Hematopoietic multipotent progenitor cell treated with erythropoietin and hydrocortisone succinate and interleukin-3 and kit ligand, for 17 days (in vitro differentiated cells): ENCODE measurements at places on chromosomes 3 and 15.

DNA sequence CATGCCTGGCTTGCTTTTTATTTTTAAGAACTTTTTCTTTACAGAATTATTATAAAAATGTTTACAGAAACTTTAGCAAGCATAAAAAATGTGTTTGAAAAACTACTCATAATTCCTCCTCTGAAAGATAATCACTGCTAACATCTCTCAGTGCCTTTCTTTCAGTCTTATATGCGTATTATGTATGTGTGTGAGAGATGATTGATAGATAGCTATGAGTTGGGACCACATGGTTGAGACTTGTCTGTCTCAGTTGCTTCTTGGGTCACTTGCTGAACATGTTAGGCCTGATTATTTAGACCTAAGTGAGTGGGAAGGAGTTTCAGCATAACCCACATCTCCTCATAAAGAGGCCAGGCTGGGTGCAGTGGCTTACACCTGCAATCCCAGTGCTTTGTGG is 11.1 kb downstream of the MAP6D1 start:
- no peak for DNase-seq

DNA sequence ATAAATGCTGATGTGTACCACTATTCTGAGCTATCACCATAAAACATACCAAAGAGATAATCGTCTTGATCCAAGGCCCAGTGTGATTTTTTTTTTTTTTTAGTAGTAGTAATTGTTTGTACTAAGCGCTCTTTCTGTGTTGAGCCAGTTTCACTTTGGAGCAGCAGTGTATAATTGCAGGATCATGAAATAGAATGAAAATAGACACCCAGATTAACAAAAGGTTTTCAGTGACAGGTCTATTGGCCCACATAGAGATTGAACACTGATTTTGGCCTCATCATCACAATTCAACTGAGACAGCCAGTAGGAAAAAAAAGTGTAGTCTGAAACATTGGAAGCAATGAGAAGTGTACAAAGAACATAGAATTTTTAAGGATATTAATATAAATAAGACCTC is 749.8 kb downstream of the NAALADL2 start:
- no peak for DNase-seq

DNA sequence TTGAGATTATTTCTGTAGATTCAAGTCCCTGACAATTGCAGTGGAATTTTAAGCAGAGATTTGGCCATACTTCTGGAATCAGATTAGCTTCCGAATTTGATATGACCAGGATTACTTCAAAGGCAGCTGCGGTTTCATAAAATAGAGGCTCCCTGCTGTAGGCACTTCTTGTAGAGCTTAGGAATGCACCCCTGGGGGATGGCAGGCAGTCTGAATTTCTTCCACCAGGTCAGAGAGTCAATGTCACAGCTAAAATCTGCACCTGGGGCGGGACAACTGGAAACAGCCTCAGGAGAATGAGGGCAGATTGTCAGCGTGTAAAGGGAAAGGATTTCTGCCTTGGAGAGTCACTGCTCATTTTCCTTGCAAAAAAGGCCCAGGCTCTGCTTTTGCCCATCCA is 182.6 kb downstream of the ARRDC4 start:
- no peak for DNase-seq

- no peak for DNase-seq
Observed at GRCh38 chr3:185585518-185585858, 607 bp upstream of the SENP2 start.

- DNase-seq, result no peak
Observed at GRCh38 chr3:164004205-164004604, 1074.1 kb downstream of the SI start.

DNA sequence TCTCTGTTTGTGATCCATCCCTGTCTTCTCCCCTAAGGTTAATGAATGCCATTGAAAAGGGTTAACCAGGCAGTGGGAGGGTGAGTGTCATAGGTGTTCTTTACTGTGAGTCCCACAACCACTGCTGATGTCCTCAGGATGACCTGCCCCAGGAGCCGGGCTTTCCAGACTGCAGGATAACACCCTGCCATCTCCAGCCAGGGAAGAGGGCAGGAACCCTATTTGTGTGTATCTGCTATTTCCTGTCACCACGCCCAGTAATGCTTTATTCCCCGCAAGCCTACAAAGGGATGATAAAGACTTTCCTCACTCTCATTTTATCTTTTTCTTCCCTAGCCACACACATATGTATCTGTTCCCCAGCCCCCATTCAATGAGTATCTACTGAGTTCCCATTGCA is 15.6 kb upstream of the CTXND1 start:
- no peak for DNase-seq

- DNase-seq, result no peak
Observed at GRCh38 chr3:73530022-73530396, 94.7 kb downstream of the PDZRN3 start.

DNA sequence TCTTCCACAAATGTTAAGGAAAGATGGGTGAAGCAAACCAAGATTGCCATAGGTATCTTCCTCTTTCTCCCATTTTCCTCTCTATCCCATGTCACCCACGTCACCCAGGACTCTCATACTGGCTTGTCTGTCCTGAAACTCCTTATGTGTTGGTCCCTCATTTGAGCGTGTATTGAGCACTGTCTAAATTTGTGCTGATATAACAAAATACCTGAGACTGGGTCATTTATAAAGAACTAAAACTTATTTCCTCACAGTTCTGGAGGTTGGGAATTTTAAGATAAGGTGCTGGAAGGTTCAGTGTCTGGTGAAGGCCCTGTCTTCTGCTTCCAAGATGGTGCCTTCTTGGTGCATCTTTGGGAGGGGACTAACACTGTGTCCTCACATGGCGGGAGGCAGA is 186.9 kb upstream of the SLC24A5 start:
- DNase-seq, result no peak

- no peak for DNase-seq
Observed at GRCh38 chr3:70250492-70250891, 61.9 kb downstream of the MDFIC2 start.

GRCh38 chr3:150286390-150287147 is 121.5 kb upstream of the TSC22D2 start:
- peak; percentile 37 for DNase-seq

- DNase-seq, result no peak
Observed at GRCh38 chr3:152299249-152299976, 30.7 kb downstream of the MBNL1 start.

DNA sequence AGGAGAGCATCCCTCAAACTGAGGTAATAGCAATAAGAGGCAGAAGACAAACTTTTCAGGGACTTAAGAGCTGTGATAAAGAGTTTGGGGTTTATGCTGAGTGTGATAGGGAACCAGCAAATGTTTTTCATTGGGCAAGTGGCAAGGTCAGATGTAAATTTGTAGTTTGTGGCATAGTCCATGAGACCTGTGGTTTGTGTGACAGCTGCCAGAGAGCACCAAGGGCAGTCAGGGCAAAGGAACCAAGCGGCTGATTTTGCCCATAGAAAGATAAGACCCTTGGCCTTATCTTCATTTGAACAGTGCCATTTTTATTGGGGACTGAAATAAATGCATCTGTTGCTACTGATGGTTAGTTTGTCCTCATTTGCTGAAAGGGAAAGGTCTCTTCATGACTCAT is 220.3 kb downstream of the LRRN1 start:
- no peak for DNase-seq

- peak; percentile 60 for DNase-seq
Observed at GRCh38 chr15:48855501-48856440, 22.2 kb upstream of the EID1 start.

- DNase-seq, result peak; percentile 78
Observed at GRCh38 chr3:52455283-52456168, at the start of gene NISCH. Gene NISCH (plus strand): TSS chr3:52455604. CDS start chr3:52455642, 38 bp downstream.

GRCh38 chr3:160671231-160671630 is 5.7 kb upstream of the ARL14 start:
- no peak for DNase-seq

DNA sequence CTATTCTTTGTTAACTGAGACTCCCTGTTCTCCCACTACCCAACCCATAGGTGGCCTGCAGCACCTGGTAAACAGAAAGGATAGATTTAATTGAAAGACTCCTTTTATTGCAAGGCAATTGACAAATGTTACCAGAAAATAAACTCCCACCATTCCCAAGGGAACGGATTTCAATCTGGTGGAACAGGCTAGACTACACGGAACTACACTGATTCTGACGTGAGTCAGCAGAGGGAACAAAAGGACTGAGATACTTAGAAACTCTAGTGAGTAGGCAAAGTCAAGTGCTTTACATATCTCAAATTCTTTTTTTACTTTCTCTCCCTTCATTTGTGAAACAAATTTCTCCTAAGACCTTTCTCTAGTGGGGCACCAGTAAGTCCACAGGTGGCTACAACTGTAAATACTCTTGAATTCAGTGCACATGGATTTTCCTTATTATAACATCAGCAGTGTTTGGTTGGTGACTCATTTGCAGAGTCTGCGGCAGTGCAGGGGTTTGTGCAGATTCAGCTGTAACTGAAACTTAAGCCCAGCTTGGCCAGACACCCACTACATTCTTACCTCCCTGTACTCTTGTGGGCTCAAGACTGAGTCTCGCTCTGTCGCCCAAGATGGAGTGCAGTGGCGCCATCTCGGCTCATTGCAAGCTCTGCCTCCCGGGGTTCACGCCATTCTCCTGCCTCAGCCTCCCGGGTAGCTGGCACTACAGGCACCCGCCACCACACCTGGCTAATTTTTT is 34.3 kb upstream of the PLSCR2 start:
- DNase-seq, result no peak

DNA sequence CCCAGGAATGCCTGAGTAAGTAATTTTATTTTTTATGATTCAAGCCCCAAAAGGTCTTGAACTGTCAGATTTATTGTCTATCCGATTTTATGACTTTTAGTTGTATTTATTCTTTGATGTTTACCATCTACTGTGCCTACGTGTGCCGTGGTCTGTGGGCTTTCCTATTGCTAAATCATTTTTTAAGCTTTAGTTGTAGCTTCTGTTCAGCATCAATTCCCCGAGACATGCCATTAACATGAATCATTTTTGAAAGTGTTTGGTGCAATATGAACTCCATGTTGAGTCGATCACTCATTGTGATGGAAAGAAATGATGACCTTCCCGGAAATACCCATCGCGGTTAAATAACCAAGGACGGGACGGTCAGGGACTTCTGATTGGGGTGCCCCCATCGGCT is 268.7 kb upstream of the THRB start:
- no peak for DNase-seq

DNA sequence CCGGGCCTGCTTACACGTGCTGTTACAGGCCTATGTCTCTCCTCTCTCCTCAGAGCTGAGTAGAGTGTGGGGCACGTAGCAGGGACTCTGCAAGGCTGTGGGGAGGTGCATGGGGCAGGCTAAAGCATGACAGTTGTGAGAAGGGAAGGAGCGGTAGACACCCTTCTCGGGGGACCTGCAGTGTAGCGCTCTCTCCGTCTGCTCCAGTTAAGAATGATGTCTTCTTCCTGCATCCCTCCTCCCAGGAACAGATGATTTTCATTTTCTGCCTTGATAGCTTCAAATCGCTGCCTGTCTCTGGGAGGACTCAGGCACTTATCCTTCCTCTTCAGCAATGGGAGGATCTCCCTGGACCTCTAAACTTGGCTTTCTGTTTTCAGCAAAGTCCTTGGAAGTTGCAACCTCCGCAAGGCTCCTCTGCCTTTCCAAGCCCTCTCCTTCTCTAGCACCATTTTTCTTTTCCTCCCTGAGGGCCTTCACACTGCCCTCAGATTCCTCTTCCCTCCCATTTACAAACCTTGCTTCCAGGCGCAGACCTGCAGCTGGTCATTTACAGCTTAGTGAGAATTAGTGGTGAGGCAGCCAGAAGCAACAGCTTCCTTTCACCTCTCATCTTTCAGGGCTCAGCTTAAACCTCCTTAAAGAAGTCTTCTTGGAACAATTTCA is 23.4 kb upstream of the TLE3 start:
- no peak for DNase-seq

DNA sequence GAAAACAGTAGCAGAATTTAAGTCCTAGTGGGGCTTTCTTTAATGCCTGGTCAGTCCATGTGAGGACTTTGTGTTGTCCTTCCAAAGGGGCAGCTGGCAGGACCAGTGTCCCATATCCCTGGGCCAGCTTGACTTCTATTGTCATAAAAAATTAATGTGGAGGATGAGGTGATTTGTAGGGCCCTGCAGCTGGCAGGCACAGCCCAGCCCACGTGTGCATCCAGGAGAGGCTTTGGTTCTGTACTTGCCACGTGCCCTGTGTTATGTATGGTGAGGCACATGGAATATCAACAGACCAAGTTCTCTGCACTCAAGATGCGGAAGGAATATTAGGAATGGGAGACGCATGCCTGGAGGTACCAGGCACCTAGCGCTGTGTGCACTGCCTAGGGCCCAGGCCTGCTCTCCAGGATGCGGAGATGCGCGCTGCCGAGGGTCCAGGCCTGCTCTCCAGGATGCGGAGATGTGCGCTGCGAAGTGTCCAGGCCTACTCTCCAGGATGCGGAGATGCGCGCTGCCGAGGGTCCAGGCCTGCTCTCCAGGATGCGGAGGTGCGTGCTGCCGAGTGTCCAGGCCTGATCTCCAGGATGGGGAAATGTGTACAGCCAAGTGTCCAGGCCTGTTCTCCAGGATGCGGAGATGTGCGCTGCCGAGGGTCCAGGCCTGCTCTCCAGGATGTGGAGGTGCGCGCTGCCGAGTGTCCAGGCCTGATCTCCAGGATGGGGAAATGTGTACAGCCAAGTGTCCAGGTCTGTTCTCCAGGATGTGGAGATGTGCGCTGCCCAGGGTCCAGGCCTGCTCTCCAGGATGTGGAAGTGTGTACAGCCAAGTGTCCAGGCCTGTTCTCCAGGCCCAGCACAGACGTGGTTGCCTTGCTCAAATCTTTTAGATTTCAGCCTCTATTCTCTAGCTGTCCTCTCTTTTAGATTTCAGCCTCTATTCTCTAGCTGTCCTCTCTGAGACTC is 183.3 kb upstream of the ROPN1 start:
- no peak for DNase-seq

DNA sequence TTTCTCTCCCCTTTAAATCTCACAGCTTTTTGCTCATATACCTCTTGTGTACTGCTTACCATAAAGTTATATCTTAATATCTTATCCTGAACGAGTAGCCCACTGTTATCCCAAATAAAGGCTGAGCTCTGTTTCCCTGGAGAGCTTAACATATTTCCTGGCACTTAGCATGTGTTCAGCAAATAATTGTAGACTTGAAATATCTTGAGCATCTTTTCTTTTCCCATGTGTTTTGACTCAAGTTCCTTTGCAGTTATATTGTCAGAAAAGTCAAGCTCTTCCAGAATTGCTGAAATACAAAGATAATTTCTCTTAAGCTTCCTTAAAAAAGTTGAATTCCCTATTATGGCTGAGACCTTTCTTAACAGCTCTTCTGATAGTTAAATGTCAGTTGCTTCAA is 150.5 kb downstream of the LPP start:
- no peak for DNase-seq

DNA sequence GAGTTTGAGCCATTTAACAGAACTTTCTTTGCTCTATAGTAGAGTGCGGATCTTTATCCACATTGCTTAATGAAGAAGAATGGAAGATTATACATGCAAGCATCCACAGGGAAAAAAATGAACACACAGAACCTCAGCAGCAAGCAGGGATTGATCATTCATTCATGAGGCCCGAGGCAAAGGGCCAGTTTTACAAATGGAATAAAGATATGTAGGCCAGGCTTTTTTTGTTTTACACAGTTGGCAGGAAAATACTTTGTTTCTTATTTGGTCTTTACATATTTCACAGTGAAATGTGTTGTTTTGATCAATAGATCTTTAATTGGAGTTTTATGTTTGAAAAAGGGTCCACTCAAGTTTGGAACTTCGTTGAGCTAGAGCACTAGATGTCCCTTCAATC is 117.5 kb downstream of the LRTM1 start:
- no peak for DNase-seq

GRCh38 chr3:112365636-112366035 is 32.7 kb downstream of the CD200 start:
- DNase-seq, result no peak

GRCh38 chr15:47768735-47769134 is 51.4 kb downstream of the SEMA6D start:
- DNase-seq, result no peak
